ENCODE measurements at places on chromosomes 7 and 10.
A peak's percentile ranks its signal among the peaks of the same experiment; 100 is the strongest.

GRCh38 chr10:85319826-85320225, 991.4 kb downstream of the CCSER2 start:
- DNase-seq: no peak

- DNase-seq: peak; percentile 11
Measured at GRCh38 chr7:47228386-47229014, 353.4 kb downstream of the TNS3 start.

DNA sequence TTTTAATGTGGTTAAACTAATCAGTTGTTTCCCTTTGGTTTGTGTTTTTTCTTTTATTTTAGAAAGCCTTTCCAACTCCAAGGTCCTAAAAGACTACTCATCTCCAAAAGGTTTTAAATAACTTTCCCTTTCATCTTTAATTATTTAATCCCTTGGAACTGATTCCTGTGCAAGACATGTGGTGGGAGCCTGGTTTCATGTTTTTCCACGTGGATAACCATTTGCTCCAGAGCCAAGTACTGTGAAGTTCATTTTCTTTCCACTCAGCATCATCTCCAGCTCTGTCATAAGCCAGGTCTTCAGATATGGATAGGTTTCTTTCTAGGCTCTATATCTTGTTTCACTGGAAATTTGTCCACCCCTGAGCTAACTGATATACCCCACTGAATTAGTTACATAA, 16.7 kb downstream of the PPP1R3C start:
- DNase-seq: no peak

DNA sequence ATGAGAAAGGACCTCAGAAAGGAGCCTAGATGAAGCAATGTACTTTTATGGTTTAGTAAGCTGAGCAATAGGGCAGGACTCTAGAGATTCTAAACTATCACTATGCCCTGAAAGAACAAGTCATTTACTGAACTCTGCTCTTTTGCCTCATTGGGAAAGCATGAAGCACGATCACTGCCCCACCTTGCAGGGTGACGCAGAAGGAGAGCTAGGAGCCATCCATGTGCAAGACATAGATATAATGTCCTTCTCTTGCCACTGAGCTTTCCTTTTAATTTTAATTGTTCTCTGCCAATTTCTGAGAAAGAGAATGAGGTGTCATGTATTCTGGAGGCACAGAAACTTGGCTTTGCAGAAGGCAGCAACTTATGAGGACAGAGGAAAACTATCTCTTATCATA, 108.3 kb downstream of the SORCS1 start:
- no peak for DNase-seq

- DNase-seq: no peak
Measured at GRCh38 chr7:153276394-153276793, 516.8 kb downstream of the ACTR3B start.

DNA sequence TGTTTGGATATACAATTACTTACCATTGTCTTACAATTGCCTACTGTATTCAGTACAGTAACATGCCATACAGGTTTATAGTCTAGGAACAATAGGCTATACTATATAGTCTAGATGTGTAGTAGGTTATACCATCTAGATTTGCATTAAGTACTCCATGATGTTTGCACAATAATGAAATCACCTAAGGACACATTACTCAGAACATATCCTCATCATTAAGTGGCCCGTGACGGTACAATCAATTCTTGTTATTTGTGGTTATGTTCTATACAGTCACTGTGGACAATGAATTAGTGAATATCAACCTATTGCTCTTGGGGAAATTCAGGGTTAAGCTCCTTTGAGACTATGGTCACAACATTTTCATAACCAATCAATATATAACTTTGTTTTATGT, 75.6 kb downstream of the MICU1 start:
- no peak for DNase-seq

DNA sequence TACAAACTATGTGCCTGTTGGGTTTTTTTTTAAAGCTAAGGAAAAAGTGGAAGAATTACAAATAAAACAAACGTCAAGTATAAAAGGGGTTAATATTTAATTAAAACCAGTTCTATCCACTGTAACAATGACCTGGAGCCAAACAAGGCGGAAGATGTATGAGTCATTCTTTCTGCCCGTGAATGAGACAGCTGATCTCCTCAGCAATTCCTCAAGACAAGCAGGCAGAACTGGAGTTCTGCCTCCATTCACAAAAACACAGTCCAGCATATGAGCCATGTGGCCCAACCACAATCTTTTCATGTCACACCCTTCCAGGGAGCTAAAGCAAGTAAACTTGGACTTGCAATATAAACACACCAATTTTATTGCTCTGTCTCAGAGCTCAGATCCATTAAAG, 8.4 kb downstream of the ETV1 start:
- DNase-seq: no peak

- DNase-seq: no peak
Measured at GRCh38 chr10:31393844-31394243, 74.8 kb downstream of the ZEB1 start.

- no peak for DNase-seq
Measured at GRCh38 chr10:90887555-90887954, 15.8 kb downstream of the RPP30 start.

GRCh38 chr7:124764847-124765400, 668 bp downstream of the GPR37 start:
- DNase-seq: peak; percentile 45

GRCh38 chr10:68560186-68560942, at the start of gene TET1:
Gene TET1 (plus strand): TSS chr10:68560337. CDS start chr10:68572339, 12,002 bp downstream.
- peak; percentile 52 for DNase-seq

- DNase-seq: peak; percentile 41
Measured at GRCh38 chr10:89332123-89332633, 4.4 kb downstream of the IFIT3 start.

DNA sequence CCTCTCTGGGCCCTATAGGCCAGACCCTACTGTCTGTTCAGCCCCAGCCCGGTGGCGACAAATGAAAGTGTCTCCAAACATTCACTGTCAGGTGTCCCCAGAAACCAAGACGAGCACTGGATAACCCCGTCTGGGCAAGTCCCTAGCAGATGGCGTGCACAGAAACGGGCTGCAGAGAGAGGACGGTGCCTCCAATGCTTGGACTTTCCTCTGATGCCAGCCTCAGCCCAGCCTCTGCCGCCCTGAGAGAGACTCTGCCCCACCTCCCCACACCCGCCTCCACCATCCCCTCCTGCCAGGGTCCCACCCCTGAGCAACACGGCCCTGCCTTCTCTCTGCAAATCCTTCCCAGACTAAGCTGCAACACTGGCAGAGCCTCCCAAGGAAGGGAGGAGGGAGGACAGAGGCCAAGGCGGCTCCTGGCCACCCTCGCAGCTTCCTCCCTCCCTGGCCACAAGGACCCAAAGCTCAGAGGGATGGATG, 7.4 kb upstream of the LFNG start:
- peak; percentile 51 for DNase-seq

DNA sequence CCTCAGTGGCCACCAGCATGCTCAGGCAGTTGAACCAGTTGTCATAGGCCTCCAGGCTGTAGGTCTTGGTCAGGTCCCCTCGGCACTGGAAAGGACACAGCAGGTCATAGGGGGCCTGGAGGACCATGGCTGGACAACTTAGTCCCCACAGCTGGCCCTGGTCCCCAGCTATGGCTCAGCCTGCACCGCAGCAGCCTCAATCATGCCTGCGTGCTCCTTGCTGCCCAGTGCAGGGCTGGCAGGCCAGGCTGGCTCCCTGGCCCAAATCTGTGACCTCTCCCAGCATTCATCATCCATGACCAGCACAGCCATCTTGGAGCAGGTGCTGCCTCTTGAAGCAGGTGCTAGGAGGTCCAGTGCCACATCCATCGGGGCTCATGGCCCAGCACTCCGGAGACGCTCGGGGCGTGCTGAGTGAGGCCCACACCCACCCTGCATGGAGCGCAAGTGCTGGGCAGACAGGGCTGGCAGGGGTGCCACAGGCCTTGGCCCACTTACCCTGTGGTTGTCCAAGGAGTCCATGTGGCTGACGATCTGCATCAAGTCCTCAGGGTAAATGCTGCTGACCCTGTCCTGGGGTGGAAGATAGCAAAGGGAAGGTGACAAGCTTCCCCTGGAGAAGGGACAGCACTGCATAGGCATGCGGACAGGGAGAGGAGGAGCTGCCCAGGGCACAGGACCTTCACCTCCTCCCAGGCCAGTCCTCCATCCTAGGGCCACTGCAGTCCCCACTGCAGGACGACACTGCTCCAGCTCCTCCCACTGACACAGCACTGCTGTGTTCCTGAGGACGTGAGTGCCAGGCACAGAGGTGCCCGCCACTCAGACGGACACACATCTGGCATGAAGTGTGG, 61.7 kb downstream of the CSGALNACT2 start:
- DNase-seq: no peak

DNA sequence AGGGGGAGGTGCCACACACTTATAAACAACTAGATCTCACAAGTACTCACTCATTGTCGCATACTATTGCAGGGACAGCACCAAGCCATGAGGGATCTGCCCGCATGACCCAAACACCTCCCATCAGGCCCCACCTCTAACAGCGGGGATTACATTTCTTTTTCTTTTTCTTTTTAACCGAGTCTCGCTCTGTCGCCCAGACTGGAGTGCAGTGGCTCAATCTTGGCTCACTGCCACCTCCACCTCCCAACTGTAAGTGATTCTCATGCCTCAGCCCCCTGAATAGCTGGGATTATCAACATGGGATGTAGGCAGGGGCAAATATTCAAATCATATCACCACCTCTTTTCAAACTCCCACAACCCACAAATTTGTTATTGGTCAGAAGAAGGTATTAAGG, 76.7 kb downstream of the SKAP2 start:
- DNase-seq: no peak

DNA sequence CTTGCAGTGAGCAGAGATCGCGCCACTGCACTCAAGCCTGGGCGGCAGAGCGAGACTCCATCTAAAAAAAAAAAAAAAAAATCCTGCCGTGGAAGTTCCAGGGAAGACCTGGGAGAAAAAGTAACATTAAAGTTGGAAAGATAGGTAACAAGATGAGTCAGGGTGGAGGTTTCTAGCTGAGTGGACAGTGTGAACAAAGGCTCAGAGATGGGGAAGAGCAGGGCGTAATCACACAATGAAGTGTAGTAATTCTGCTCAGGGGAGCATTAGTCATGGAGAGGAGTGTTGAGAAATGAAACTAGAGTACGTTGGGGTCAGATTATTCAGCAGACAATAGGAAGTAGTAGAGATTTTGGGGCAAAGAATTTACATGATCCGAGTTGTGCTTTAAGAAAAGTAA, 21.6 kb upstream of the WASL start:
- peak; percentile 18 for DNase-seq

DNA sequence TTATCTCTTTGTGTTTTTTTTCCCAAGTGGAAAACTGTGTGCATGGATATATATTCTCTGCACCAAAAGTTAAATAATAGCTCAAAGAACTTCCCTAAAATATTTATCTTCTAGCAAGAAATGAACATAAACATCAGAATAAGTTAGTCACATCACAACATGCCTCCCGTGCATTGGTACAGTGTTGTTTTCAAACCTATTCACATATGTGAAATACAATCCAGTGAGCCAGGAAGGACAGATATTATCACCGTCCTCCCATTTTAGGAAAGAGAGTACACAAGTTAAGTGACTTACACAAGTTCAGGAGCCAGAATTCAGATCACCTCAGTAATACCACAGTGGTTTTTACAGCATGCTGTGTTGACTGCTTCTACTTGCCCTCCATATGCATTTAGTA, 22.2 kb downstream of the ARMH3 start:
- DNase-seq: no peak

GRCh38 chr7:18278316-18278715, 217.2 kb upstream of the HDAC9 start:
- no peak for DNase-seq

DNA sequence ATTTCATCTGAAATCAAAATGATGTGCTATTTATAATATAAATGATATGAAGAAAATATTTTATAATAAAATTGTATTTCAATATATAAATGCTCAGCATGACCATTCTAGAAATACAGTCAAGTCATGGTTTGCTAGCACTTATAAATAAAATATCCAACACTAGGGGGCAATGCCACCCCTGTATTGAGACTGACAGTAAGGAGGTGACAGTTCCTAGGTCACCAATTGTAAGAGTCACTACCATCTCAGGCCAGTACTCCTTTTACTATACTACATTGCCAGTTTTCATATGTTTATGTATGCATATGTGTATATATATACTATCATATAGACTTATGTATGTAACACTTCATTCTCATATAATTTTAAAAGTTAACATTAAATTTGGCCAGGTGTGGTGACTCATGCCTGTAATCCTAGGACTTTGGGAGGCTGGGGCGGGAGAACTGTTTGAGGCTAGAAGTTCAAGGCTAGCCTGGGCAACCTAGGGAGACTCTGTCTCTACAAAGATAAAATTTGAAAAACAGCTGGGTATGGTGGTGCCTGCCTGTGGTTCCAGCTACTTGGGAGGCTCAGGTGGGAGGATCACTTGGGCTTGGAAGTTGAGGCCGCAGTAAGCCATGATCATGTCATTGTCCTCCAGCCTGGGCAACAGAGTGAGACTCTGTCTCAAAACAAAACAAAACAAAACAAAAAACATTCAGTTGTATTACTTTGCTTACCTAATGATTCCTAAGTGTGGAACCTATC, 2.4 kb upstream of the CNOT4 start:
- DNase-seq: peak; percentile 37

All from activated CD4-positive, alpha-beta T cell treated with anti-CD3 and anti-CD28 coated beads for 36 hours (primary cell).